Stimulated activated CD4-positive, alpha-beta T cell treated with anti-CD3 and anti-CD28 coated beads, Interleukin-15, amount 100 ng/mL, for 1 hour (primary cell): ENCODE measurements at places on chromosomes 7 and 10.

DNA sequence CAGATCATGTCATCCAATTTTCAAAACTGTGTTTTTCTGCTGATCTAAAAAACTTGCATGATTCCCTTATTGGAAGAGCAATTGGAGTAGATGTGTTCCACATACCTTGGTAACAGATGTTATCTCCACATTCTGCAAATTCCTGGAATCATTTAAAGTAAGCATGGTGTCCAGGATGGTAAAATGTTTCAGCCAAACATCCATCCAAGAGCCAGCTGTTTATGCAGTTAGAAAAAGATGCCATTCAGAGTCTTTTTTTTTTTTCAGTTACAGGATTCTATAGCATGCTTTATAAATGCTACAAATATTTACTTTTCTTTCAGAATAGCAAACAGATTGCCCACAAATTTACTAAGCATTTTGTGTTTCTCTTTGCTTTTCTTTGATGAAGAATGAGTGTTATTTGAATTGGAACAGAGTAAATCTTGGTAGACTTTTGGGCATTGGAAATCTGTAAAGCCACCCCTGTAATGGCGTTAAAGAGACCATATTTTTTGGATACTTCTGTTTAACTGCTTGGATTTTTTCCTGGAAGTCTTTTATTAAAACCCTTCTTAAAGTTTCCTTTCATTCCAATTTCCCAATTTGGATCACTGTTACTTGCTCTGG, 149.8 kb downstream of the GNAT3 start:
- DNase-seq = no peak

DNA sequence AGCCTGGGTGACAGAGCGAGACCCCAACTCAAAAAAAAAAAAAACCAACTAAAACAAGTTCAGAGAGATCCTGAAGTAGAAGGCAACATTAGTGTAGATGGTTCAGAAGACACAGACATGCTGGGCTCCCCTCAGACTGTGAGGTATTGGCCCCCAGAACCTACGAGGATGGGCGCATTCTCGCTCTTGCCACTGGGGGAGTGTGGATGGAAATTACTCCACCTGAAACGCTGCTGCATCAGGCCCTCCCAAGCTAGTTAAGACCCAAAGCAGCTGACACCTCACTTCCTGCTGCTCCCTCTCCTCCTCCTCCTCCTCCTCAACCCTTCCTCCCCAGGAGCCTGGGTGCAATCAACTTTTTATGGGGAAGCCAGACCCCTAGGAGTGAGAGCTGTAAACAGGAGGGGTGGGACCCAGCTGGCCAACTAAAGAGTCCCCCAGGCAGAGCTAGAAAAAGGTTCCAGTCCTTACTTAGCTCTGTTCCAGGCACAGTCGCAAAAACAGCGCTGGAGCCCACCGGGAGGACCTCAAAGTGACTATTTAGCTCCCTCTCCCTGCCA, 7.4 kb downstream of the SH3PXD2A start:
- DNase-seq = no peak

DNA sequence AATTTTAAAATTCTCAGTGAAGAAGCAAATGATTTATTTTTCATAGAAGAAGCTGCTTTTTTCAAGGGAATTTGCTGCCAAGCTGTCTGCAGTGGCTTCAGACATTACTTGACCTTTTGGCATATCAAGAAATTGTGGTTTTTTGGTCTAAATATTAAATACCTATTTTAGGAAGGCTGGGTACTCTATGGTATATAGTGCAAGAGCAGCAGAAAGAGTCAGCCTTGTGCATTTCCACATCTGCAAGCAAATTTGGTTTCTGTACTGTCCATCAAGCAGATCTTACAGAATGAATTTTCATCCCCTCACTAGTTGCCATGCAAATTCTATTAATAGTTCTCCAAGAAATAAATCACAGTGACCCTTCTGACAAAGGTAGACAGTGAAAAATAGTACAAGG, 222.0 kb downstream of the BICC1 start:
- no peak for DNase-seq

- DNase-seq = no peak
These were observed 10.7 kb upstream of the HOXA13 start for GRCh38 chr7:27210441-27211083.

DNA sequence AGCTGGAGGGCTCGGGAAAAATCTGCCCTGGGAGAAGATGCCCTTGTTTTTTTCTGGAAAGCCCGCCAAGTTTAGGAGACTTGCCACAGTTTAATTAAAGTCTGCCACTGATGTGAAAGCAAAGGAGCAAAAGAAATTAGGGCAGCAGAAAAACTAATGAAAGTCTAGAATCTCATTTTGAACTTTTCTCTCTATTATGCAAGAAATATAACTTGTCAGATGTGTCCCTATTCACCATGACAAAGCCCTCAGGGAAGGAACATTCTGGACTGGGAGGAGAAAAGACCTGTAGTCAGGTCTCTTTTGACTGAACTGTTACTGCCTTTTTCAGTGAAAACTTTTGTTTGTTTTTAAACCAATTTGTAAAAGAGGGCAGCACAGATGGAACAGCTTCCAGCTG, 715.5 kb downstream of the SORCS3 start:
- no peak for DNase-seq

GRCh38 chr10:11894381-11895107, 71.4 kb downstream of the PROSER2 start:
- no peak for DNase-seq

DNA sequence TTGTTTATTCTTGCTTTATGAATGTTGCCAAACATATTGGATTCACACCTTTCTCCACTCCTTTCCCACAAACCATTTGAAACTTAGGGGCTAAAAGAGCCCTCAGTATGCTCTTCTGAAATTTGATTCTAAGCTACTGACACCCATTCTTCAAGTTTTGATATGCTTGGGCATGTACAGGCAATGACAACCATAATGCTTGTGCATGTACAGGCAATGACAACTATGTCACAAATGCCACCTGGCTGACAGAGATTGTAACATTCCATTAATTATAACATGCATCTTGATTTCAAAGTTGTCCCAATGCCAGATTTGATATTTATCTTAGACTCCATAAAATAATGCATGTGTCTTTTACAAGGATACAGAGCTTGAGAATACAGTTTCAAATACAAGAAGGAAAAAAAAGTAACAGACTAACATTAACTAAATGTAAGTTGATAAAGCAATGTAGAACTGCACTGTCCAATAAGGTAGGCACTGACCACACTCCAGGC, 17.5 kb upstream of the CDK1 start:
- no peak for DNase-seq

GRCh38 chr7:134690016-134690415, 43.4 kb downstream of the BPGM start:
- no peak for DNase-seq

DNA sequence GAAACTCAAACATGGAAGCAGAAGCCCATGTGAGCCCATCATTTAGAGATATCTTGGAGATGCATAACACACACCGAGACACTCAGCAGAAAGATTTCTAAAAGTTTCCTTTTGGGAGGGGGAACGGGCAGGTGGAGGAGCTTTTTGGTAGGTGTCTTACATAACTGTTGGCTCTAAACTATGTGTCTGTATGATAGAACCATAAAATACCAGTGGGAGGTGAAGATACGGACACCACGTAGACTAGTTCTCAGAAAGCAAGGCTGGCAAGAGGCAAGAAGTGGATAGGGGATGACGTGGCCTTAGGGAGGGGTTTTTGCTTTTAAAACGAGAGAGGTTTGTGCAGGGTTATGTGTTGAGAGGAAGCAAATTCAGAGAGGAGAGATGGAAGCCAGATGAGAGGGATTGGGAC, 36.5 kb downstream of the IL15RA start:
- no peak for DNase-seq

- DNase-seq = peak; percentile 16
These were observed 36.4 kb downstream of the DPYSL4 start for GRCh38 chr10:132223156-132223590.

- DNase-seq = no peak
These were observed 2.4 kb downstream of the AMPH start for GRCh38 chr7:38628630-38629385.

- no peak for DNase-seq
These were observed 16.4 kb upstream of the BHLHA15 start for GRCh38 chr7:98194672-98195457.

- DNase-seq = no peak
These were observed 68.4 kb upstream of the OIT3 start for GRCh38 chr10:72825163-72825562.

GRCh38 chr10:19869370-19869769, 53.1 kb downstream of the PLXDC2 start:
- DNase-seq = no peak

DNA sequence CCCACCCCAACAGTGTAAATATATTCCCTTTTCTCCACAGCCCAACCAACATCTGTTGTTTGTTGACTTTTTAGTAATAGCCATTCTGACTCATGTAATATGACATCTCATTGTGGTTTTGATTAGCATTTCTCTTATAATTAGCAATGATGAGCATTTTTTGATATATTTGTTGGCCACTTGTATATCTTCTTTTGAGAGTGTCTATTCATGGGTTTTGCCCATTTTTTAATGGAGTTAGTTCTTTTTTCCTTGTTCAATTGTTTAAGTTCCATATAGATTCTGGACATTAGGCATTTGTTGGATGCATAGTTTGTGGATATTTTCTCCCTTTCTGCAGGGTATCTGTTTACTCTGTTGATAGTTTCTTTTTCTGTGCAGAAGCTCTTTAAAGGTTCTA, 340.1 kb downstream of the NXPH1 start:
- no peak for DNase-seq

GRCh38 chr7:74722153-74722552, 51.7 kb upstream of the NCF1 start:
- DNase-seq = no peak

GRCh38 chr10:105266966-105267539, 626.0 kb downstream of the SORCS3 start:
- no peak for DNase-seq

GRCh38 chr7:27242555-27243339, at the start of gene EVX1:
EVX1 (plus strand) TSS chr7:27242802; CDS start chr7:27243031, 229 bp downstream.
- DNase-seq = no peak
